ENCODE measurements at places on chromosomes 1 and 21.

GRCh38 chr1:243851765-243852164 is 1.7 kb upstream of the AKT3 start:
- DNase-seq, result no peak

DNA sequence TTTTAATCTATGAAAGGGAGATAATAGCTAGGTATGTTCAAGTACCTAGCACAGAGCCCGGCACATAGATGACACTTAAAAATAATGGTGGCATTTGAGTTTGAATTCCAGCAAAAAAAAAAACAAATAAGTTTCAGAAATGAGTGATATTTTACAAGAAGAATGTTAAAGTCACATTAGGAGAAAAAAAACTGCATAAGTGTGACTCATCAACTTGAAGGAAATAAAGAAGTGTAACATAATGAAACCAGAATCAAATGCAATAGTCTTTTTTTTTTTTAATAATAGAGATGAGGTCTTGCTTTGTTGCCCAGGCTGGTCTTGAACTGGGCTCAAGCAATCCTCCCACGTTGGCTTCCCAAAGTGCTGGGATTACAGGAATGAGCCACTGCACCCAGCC is 17.1 kb downstream of the DNASE2B start:
- DNase-seq, result no peak

DNA sequence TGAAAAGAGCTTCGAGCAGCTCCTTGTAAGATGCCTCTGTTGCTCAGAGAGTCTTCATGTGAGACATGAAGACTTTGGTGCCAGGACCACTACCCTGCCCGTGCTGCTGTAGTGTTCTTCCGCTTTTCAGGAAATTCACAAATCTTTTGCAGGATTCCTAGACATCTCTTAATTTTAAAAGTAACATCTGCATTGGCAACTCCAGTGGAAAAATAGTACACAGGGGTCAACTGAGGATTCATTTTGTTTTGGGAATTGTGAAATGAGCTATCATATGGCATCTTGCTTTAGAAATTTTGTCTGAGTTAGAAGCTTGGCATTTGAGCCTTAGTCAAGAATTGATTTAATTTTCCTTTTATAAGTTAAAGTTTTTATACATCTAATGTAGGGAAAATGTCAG is 7.2 kb downstream of the PRDM2 start:
- no peak for DNase-seq

DNA sequence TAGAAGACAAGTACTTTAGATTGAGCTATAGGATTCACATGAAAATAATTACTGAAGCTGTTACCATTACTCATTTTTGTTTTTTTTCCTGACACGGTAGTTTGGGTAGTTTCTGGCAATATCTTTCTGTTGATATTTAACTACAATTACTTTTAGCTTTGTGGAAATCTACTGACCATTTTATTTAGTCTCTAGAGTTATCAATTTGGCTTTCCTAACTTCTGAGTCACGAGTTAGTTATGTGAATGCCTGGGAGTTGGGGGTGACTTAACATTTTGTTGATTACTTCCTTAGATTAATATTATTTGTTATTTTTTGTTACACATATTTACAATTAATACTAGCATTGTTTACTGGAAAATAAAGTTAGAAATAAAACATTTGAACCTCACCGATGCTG is 160.6 kb downstream of the HMCN1 start:
- DNase-seq, result no peak

DNA sequence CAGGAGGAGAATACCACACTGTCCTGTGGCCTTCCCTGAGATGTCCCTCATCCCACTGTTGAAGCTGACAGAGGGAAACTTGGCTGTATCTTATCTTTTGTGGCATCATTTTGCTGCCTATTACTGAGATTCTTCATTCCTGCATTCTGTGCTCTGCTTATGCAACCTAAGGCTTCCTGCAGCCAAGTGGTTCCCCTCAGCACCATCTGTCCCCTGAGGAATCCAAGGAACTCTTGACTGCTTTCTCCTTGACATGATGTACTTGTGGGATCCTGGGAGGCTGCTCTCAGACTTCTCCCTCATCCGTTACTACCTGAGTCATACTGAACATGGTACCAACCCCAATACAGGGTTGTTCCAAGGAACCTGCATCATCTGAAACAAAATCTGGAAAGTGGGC is 21.1 kb upstream of the RIMKLA start:
- no peak for DNase-seq

DNA sequence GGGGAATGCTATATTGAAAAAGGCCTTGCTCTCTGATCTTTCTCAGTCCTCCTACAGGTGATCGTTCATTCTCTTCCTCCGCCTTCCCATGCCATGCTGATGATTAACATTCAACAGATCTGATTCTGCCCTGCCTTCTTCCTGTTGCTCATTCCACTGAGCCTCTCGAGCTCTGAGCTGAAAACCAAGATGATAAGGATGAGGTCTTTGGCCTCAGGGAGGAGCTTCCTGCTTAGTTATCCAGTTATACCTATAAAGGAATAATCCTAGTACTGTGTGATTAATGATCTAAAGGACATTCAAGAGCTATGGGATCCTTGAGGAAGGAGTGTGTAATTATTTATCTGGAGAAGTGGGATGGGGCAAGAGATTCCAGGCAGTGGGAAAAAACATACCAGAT is 25.2 kb upstream of the MAP3K7CL start:
- DNase-seq, result no peak

- DNase-seq, result no peak
These were observed 16.4 kb downstream of the HTR1D start for GRCh38 chr1:23200883-23201282.

Measured in neuronal stem cell (in vitro differentiated cells).